ENCODE measurements at places on chromosomes 6 and 20. TPM values are rescaled to one million over a fixed set of nuclear protein-coding genes. Genes with fewer than 3 reads are reported as not detected.

NECAB3 gene
- 17.5 TPM for total RNA-seq

TBXT gene
- total RNA-seq: not detected

DNA sequence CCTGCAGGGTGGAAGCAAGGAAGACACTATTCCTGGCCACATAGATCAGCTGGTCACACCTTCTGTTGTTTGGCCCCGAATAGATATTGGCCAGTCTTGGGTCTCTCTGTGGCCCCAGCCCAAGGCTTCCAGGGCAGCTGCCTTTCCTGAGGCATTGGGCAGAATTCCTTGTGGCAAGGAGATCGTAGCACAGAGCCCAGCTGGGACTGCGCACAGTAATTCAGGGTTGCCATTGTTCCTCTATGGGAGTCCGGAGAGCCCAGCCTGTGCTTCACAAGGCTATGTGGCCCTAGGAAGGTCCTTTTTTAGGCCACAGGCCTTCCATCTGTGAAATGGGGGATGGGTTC lies 6.9 kb downstream of the SGK2 start:
- no peaks in the 10 kb centered on the region for H3K36me3 ChIP-seq

DNA sequence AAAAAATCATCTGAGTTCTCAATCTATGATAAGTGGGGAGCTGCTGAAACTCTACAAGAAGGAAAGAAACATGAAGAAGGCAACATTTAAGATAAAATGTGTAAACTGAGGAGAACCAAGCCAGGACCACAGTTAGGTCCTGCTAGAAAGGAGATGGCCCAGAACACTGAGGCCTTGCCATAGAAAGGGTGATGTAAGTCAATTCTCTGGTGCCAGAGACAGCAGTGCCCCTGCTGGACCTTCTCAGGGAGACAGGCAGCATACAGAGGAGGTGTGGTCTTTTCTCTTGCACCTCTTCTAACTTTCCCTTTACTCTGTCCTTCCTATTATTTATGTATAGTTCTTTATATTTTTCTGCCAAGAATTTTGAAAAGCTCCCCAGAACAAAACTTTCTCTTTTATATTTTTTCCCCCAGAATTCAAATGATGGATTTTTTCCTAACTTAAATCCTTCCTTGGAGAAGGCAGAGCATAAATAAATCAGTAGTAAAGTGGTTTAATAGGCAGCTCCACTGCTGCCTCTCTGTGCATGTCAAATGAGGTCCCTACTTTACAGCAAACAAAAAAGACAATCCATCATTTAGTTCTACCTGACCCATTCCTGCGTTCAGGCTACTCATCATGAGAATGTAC lies 9.0 kb downstream of the UQCC2 start:
- no peaks in the 10 kb centered on the region for H3K27me3 ChIP-seq
- H3K27ac ChIP-seq: no peak overlapping the region
- H3K4me1 ChIP-seq: peaks cover 34% of the 10 kb centered on the region
- H3K36me3 ChIP-seq: peaks cover 7% of the 10 kb centered on the region

- no peak overlapping the region for H3K4me3 ChIP-seq
- H3K4me1 ChIP-seq: no peaks in the 10 kb centered on the region
- H3K27me3 ChIP-seq: no peaks in the 10 kb centered on the region
- H3K27ac ChIP-seq: no peak overlapping the region
- DNase-seq: no peak
Measured at GRCh38 chr20:42361402-42361970, 743.3 kb upstream of the CHD6 start.

- no peak for DNase-seq
- H3K4me3 ChIP-seq: no peak overlapping the region
- H3K36me3 ChIP-seq: no peaks in the 10 kb centered on the region
Measured at GRCh38 chr6:72218125-72218524, 331.8 kb downstream of the RIMS1 start.

GRCh38 chr6:4371207-4371921 lies 236.0 kb upstream of the ECI2 start:
- no peak for DNase-seq
- H3K36me3 ChIP-seq: no peaks in the 10 kb centered on the region
- no peaks in the 10 kb centered on the region for H3K27me3 ChIP-seq
- no peak overlapping the region for H3K27ac ChIP-seq
- no peak overlapping the region for H3K4me3 ChIP-seq
